ENCODE measurements at places on chromosomes 2 and 18.

- no peak for DNase-seq
Observed at GRCh38 chr2:30195016-30195415, 36.3 kb upstream of the LBH start.

- no peak for DNase-seq
Observed at GRCh38 chr2:207502577-207503198, 27.1 kb upstream of the CREB1 start.

DNA sequence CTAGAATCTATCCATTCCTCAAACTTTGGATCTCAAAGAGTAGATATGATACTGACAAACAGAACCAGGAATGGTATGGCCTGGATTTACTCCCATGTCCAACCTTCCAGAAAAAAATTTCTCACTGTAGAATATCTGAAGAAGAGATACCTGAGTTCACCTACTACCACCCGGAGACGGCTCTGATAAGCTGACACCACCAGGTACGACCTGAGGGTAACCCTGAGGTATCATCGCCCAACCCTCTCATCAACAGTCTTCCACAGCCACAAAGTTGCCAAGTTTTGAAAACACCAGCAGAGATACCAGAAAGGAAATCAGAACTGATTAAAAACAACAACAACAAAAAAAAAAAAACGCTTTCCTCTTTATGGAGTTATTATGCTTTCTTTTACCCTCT lies 102.9 kb downstream of the LRP2 start:
- no peak for DNase-seq

- DNase-seq = no peak
Observed at GRCh38 chr18:60978338-60978737, 354.9 kb upstream of the CDH20 start.

DNA sequence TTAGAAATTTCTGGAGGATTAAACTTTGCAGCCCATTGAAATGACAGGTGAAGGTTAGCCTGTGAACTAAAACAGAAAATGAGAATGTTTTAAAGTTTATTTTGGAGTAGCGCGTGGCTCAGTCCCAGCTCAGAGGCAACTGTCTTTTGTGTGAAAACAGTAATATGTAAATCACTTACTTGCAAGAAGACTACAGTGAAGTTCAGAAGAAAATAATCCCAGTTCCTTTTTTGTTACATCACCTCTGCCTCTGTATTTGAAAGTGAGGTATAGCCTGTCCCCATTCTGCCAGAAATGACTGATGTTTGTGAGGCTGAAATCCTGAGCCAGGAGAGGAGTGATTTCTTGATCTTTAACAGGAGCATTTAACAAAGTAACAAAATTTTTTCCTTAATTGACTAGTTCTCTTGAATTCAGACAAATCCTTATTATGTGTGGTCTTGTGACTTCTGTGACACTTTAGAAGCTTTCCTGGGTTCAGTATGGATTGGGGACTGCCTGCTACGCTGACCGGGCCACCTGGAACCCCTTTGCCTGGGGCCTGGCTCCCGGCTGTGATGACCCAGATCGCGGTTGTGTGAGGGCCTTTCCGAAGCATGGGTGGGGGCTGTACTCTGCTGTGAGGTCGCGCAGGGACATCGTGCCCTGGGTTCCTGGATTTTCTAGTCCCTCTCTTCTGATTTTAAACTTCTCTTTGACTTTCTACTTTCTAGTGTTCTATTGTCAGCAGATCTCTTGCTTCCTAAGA lies 24.3 kb downstream of the TRAPPC12 start:
- DNase-seq = no peak

DNA sequence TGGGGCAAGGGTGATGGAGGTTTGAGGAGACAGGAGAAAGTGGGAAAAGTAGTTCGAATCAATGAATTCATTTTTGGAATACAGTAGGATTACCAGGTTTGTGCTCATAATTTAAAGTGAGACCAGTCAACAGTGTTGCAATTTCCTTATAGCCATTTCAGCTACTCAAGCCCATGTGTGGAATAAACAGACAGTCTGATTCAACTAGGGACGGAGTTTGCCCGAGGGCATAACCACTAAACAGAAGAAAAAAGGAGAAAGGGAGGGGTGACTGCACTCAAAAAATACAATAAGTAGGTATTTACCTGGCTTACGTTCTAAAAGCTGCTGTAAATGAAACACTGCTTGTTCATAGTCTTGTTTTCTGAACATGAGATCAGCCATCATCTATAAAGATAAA lies 55.2 kb downstream of the TTC21B start:
- DNase-seq = no peak

DNA sequence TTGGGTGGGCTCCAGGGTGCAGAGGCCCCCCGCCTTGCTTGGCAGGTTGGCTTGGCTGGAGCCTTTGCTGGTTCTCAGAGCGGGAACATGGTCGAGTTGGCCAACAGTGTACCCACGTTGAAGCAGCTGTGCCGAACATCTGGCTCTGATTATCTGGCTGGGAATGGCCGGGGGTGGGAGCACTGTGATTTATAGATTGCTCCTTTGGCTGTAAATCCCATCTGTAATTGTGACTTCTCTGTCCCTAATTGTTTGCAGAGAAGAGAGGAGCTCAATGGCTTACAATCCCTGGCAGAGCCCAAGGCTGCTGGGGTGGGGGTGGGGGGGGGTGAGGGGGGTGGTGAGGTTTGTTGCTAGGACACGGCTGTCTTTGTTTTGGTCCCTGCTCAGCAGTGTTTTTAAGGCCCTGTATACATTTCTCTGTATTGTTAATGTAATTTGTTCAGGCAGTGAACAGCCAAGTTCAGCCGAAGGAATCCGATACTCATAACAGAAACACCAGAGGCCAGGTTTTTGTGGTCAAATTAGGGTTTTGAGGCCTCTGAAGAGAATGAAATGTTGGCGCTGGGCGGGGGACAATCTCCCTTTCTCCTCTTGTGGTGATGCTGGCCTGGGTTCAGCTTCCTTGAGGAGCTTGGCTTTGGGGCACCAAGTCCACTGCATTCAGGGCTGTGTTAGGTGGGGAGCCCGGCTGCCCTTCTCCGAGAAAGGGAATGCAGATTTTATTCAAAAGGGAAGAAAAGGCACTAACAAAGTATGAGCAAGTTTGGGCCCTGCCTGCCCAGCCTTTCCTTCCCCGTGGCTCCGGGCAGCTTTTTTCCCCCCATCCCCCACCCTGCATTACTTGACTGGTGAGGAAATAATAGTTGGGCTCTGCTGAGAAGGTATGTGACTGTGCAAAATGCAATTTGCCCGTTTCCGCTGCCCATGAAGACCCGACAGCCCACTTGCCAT lies 82.5 kb downstream of the TCF7L1 start:
- no peak for DNase-seq

- no peak for DNase-seq
Observed at GRCh38 chr18:36189486-36189885, 2.2 kb downstream of the MOCOS start.

GRCh38 chr2:47190188-47190881 lies 35.2 kb upstream of the STPG4 start:
- peak; percentile 56 for DNase-seq

DNA sequence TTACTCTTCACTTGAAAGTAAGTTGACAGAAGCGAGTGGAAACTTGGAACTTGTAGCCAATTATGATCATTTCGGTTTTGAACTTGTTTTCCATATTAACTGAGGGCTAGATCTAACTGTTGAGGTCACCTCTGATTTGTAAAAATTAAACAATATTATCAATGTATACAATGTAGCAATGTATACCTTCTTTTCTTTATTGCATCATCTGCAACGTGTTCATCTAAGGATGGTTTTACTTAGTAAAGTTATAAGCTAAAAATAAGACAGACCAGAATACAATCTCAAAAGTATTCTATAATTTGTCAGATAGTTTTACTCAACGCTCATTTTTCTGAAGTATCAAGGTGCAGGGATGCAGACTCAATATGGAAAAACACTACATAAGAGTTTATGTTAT lies 435.0 kb upstream of the TNP1 start:
- no peak for DNase-seq

- DNase-seq = no peak
Observed at GRCh38 chr18:50662775-50663383, 103.0 kb downstream of the MAPK4 start.

GRCh38 chr2:167792126-167792525 lies 455.3 kb downstream of the STK39 start:
- no peak for DNase-seq

DNA sequence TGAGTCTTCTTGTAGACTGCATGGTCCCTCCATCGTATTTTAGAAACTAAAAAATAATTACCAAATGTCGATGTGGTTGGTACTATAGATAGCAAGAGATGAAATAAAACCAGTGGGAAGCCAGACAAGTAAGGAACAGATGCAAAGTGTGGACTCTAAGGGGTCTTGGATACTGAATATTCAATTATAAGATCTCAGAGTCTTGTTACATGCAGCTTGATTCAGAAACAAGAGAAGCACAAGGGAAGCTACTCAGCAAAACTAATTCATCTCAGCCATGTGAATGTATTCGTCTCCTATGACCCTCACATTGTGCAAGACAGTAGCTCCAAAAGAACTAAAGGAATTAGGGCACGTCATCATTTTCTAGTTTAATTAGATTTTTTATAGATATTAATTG lies 80.9 kb downstream of the CDH20 start:
- no peak for DNase-seq

DNA sequence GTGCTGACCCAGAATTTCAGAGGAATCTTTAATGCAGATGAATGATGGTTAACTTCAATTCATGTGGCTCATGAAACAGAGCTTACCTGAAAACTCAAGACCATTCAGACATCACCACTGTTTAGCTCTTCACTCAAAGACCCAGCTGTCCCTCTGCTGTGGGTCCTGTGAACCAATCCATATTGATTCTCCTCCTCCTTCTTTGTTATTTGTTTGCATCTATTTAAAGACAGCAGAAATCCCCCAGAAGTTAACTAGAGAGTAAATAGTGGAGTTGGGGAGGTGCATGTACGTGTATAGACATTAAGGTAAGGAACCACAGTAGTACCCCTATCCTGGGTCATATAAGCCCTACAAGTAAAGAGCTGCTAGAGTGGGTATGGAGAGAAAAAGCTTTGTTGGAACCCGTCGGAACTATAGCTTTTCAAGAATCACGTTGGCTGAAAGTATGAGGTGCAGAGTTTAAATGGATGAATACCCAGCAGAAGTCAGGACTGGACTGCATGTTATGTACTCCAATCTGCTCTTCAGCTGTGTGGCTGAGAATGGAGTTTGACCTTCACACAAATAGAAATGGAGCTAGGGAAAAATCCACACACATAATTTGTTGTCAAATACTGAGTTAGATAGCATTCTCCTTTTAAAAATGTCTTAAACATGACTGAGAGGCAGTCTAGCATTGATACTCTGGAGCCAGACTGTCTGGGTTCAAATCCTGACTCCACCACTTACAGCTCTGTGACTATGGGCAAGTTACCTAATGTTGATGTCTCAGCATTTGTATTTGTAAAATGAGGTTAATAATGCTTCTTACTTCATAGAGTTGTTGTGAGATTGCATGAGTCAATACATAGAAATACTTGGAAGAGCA lies 81.7 kb upstream of the HK2 start:
- DNase-seq = no peak

DNA sequence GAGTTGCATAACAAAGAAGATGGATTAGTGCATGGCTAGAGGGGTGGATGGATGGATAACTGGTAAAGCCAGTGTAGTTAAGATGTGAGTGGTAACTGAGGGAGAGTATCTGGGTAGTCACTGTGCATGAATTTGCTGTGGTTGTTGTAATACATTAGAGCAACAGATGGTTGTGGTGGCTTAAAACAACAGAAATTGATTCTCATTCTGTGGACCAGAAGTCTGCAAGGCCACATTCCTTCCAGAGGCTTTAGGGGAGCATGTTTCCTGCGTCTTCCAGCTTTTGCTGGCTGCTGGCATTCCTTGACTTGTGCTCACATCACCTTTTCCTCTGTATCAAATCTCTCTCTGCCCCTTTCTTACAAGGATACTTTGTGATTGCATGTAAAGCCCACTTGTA lies 155.4 kb downstream of the ASB1 start:
- DNase-seq = no peak

DNA sequence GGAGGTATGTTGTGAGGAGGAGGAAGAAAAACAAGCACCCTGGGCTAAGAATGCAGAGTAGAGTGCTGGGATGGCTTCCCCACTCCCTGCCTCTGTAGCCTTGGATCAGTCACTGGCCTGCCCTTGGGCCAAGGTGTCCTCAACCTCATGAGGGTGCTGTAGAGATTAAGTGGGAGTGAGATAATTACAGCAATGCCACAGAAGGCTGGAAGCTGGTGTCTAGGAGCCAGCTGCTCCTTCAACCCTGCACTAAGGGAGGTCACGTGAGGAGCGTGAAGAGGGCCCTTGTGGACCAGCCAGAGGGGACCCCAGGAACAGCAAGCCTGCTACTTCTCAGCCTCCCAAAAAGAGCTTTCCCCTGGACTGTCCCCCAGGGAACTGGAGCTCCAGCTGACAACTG lies 95.2 kb downstream of the TTC32 start:
- DNase-seq = no peak

GRCh38 chr2:135030826-135031225 lies 16.4 kb downstream of the MAP3K19 start:
- DNase-seq = peak; percentile 43

- DNase-seq = no peak
Observed at GRCh38 chr2:106521016-106521415, 33.9 kb downstream of the CD8B2 start.

GRCh38 chr2:161273038-161273760 lies 35.0 kb upstream of the PSMD14 start:
- DNase-seq = peak; percentile 73

DNA sequence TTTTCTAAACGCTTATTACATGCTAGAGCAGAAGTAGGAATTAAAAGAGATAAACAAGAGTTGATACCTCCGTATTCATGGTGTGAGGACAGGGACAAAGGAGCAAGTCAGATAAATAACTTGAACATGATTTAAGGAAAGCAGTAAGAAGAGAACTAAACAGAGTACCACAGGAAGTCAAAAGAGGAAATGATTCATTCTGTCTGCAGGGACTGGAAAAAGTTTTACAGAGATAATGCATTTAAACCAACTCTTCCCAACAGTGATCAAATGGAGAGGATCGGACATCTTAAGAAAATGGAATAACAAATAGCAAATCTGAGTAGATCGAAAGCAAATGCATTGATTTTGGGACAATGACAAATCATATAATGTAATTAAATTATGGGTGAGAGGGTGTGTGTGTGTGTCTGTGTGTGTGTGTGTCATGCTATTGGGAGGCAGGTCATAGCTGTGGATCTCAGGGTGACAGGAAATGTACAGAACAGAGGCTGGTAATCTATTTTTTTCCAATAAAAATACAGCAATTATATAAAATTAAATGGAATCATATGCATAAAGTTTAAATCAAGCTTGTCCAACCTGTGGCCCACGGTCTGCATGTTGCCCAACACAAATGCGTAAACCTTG lies 113.4 kb downstream of the MC4R start:
- DNase-seq = no peak

- no peak for DNase-seq
Observed at GRCh38 chr18:10190564-10190963, 263.9 kb upstream of the APCDD1 start.
